ENCODE measurements at places on chromosomes 6 and 20. TPM values are rescaled to one million over a fixed set of nuclear protein-coding genes. Genes with fewer than 3 reads are reported as not detected.

- DNase-seq: peak; percentile 66
Measured at GRCh38 chr6:42349753-42350511, 101.8 kb downstream of the TRERF1 start.

DNA sequence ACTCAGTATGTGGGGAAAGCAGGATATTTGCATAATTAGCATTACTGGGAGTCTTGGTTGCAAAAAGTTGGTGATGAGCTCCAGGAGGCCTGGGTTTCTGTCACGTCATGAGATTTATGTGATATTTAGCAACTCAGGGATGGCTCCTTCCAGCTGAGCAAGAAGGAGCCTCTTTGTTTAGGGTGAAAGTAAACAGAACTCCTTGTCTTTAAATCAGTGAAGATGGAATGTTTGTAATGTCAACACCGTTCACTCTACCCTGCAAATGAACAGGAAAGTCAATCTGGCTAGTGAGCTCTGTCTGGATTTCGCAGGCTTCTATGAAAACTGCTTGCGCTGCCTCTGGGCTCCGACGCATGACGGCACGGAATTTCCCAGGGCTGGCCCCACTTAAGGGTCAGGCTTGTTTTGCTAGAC, 86.9 kb downstream of the PXDC1 start:
- no peak for DNase-seq

- no peak for DNase-seq
Measured at GRCh38 chr6:138101946-138102731, 5.1 kb downstream of the PERP start.

GRCh38 chr20:39291301-39291700, 329.2 kb downstream of the DHX35 start:
- DNase-seq: no peak

GRCh38 chr6:140281236-140281635, 906.8 kb upstream of the CITED2 start:
- DNase-seq: no peak

DNA sequence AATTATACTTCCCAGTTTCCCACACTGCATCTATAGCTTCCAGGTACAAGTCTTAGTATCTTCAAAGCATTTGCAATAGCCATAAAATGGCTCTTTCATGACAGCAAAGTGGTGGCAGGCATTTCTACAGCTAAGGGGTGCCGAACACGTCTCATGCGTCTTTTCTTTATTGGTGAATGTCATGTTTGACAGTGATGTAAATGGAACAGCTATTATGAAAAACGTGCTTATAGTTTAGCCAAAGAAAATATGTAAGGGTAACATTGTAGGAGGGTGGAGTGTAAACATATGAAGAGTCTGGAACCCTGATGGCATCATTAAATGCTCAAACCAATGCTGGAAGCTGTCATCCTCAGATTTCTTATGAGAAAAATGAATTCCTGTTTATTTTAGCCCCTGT, 37.9 kb downstream of the COL11A2 start:
- no peak for DNase-seq

- DNase-seq: no peak
Measured at GRCh38 chr6:113184736-113185135, 672.4 kb upstream of the MARCKS start.

CCN6 gene
- polyA plus RNA-seq: 0.07 TPM

KIF6 gene
- polyA plus RNA-seq: 0.56 TPM

VWA7 gene
- polyA plus RNA-seq: 0.16 TPM
